Uterine smooth muscle cell (primary cell): ENCODE measurements at places on chromosomes 13 and 19. TPM values are rescaled to one million over a fixed set of nuclear protein-coding genes. Genes with fewer than 3 reads are reported as not detected.

Gene ZNF541
- total RNA-seq, result 0.12 and 0.44 TPM in 2 replicates

Gene MISP
- 0.12 TPM in 1 of 2 replicates, not detected in the other for total RNA-seq

Gene GARIN5A
- 0.37 TPM in 1 of 2 replicates, not detected in the other for total RNA-seq

Gene ZNF681
- total RNA-seq, result 0.50 and 0.77 TPM in 2 replicates
